ENCODE measurements at places on chromosomes 1 and 21.

DNA sequence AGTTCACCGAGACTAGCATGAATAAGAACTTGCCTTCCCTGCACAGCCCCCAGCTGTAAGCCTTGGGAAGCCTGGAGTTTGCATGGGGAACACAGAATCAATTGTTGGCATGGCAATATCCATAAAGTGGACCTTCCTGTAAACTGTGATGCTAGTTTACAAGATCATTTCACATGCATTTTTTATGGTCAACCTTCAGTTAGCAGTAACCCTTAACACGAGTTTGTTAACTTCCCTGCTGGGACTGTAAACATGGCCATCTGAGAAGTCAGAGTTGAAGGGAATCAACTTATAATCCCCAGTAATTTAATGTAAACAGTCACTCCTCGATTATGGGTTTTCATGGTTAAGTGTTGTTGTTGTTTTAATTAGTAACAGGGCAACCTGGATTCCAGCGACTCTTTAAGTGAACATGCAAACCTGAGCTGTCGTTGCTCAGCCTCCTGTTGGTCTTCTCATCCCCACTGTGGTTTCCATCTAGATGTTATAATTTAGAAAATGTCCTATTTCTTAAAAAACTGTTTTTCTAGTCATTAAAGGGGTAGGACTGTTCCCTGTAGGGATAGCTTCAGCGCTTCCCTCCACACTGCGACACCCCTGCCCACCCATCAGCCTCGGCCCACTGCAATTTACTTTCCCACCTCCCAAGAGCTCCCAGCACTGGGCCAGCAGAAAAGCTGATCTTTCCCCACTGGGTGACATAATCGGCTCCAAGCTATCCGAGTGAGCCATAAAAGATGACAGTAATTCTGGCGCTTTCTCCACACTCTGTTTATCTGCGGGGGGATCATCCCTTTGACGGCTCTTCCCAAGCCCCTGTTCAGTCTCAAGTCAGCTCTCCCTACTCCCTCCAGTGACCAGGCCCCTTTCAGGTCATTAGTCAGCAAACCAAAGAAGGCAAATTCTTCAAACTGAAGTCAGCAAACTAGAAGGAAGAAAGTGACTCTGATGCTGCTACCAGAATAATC, 107.6 kb upstream of the IPO9 start:
- DNase-seq = no peak

GRCh38 chr1:167294528-167294927, 73.8 kb downstream of the POU2F1 start:
- no peak for DNase-seq

DNA sequence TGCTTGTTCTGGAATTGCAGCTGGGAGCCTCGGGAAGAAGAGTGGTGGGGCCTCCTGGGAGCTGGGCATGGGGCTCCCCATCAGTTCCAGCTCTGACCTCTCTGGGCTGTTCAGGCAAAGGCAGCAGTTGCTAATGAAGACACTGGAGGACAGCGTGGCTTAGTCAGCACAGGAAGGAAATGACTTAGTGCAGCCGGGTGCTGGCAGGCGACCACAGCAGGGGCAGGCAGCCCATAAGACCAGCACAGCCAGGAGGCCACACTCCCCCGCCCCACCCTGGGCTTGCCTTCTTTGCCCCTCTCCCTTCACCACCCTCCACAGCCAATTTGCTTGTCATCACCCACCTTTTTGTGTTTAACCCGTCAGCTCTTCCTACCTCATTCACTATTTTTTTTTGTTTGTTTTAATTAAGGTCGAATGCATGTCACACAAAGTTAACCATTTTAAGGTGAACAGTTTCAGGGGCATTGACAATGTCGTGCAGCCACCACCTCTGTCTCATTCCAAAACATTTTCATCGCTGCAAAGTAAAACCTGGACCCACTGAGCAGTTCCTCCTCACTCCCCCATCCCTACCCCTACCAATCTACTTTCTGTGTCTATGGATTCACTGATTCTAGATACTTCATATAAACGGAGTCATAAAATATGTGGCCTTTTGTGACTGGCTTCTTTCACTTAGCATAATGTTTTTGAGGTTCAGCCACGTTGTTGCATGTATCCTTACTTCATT, 10.9 kb downstream of the OLIG2 start:
- no peak for DNase-seq

GRCh38 chr1:156848461-156849150, 10.3 kb downstream of the INSRR start:
- DNase-seq = no peak

DNA sequence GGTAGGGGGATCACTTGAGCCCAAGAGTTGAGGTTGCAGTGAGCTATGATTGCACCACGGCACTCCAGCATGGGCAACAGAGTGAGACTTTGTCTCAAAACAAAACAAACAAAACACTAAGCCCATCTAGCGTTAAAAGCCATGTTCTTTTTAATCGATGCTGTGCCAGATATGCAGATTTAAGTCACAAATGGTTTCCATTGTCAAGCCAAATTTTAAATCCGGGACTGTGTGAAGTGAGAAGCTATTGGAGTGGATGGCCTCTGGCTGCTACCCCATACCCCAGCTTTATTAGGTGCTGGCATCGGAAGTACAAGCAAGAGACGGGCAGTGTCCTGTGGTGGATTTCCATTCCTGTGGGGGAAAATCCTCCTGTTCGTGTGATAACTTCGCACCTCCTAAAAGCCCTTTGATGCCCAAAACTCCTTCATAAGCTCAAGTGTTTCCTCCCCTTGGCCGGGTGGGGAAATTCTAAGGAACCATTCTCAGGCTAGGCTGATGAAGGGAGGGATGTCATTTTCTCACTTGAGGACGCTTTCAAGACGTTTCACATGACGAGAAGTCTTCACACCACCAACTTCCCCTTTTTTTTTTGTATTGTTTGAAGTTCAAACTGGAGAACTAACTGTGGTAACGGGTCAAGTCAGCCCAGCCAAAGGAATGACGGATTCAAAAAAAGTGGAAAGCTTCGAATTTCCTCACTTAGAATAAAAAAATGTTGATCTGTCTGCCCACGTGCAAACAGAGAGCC, 140.8 kb downstream of the KAZN start:
- DNase-seq = no peak
